ENCODE measurements at places on chromosomes 11 and 22. TPM values are rescaled to one million over a fixed set of nuclear protein-coding genes. Genes with fewer than 3 reads are reported as not detected.

- DNase-seq, result no peak
Measured at GRCh38 chr22:27780161-27780575, 21.4 kb downstream of the MN1 start.

GRCh38 chr11:68380786-68381622, 68.6 kb downstream of the LRP5 start:
- no peak for DNase-seq

DNA sequence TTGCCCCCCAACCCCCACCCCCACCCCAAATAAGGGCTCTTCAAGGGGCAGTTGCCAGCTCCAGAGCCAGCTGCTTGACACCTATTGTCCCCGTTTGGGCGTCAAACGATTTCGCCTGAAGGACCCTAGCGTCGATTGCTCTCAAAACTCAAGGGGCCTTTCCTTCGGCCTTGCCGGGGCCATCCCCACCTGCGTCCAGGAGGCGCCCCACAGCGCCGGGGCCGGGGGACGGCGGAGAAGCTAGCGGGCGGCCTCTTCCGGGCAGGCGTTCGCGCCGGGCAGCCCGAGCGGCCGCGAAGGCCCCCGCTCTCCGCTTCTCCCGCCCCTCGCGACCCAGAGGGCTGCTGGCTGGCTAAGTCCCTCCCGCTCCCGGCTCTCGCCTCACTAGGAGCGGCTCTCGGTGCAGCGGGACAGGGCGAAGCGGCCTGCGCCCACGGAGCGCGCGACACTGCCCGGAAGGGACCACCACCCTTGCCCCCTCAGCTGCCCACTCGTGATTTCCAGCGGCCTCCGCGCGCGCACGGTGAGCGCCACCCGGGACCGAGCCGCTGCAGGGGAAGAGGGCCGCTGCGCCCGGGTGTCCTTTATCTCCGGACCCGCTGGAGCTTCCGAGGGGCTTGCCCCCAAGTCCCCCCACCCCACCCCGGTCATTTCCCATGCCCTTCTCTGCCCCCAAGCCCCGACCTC, at the start of gene CAPRIN1:
TSS of gene CAPRIN1 (plus strand) at position 383 of the 687 bp plus-strand sequence. CDS start 690 bp downstream, outside the sequence.
- DNase-seq, result peak; percentile 95

DNA sequence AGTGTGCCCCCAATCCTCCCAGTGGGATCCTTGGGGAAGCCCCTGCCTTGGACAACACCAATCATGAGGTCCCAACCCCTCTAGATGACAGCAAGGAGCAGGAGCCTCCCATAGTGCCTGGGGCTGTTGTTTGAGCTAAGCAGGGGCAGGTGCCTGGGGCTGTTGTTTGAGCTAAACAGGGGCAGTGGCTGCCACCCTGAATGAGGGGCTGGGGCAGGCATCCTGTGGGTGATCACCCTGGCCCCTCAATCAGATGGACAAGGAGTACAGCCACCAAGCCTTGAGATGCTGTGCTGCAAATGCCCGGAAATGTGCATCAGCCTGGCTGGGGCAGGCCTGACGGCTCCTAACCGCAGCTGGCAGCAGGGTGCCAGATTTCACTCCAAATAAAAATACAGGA, 66.7 kb downstream of the MYEOV start:
- DNase-seq, result no peak

DNA sequence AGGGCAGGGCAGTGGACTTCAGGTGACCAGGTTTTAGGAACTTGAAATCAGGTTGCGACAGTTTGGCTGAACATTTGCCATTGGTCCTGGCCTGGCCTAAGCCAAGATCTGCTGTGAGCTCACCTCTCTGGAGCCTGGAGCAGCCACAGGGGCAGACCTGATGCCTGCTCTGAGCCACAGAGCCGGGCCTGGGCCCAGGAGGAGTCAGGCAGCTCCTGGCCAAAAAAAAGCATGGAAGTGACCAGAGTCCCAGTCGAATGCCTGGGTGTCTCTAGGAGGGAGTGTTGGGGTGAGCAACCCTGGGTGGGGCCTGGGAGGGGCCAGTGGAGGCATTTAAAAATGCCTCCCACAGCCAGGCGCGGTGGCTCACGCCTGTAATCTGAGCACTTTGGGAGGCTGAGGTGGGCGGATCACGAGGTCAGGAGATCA, 6.0 kb upstream of the OMP start:
- DNase-seq, result peak; percentile 38

Gene BRSK2
- 0.26 TPM for total RNA-seq

Gene MMP7
- total RNA-seq, result 16.0 TPM

GRCh38 chr11:96607864-96608558, 218.2 kb downstream of the JRKL start:
- DNase-seq, result no peak

- DNase-seq, result no peak
Measured at GRCh38 chr11:123111465-123111864, 49.5 kb upstream of the HSPA8 start.

Gene ELFN2
- 0.72 TPM for total RNA-seq

Gene C2CD3
- 26.8 TPM for total RNA-seq

GRCh38 chr11:103601225-103601846, 435.1 kb upstream of the DDI1 start:
- DNase-seq, result no peak
